ENCODE measurements at places on chromosomes 12 and 14.

- no peak for DNase-seq
These were observed 466.5 kb downstream of the APAF1 start for GRCh38 chr12:99111600-99111999.

GRCh38 chr12:16359512-16360491 lies 12.4 kb downstream of the MGST1 start:
- no peak for DNase-seq

DNA sequence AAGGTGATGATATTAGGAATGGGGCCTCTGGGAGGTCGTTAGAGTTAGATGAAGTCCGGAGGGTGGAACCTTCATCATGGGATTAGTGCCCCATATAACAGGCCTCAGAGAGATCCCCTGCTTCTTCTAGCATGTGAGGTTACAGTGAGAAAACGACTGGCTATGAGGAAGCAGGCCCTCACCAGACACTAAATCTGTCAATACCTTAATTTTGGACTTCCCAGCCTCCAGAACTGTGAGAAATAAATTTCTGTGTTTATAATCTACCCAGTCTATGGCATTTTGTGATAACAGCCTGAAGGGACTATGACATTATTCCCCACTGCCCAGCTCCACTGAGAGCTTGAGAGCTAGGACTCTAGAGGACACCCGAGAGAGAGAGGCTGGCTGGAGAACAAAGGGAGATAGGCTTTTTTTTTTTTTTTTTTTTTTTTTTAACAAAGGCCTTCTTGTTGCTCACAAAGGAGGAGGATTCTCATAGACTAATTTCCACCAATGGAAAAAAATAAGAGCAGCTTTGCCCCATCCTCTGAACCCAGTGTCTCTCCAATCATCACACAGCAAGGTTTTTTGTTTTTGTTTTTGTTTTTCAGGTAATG lies 87.8 kb upstream of the EEA1 start:
- no peak for DNase-seq

DNA sequence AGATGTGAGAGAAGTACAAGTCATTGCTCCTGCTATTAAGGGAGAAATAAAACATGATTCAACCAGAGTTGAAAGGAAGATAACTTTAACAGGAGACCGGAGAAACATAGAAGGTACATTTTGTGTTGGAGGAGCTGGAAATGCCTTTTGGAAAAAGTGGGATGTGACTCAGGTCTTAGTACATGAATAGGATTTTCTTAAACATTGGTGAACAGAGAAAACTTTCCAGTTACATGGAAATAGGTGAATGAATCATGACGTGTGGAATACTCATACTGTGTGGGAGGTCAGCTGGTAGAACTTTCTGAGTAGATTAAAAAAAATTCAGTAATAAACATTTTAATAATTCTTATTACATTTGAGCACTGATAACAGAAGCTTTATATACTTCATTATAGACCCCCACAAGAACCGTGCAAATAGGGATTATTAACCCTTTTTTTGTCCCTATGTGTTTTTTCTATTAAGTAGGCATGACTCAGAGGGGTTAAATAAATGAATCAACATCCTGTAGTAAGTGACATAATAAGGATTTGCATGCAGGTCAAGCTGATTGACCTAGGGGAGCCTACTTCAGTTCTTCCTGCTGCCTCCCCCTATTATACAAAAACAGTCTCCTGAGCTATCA lies 710.5 kb downstream of the NOVA1 start:
- DNase-seq = no peak

GRCh38 chr14:89549381-89550125 lies 132.5 kb upstream of the FOXN3 start:
- DNase-seq = no peak

Data from activated naive CD4-positive, alpha-beta T cell (primary cell).